Occipital lobe (tissue), 3 donors: ENCODE measurements at places on chromosomes 1 and 21. TPM values are rescaled to one million over a fixed set of nuclear protein-coding genes. Genes with fewer than 3 reads are reported as not detected.

The RIPPLY3 gene
- total RNA-seq = not detected

The C1orf141 gene
- not detected for total RNA-seq

GRCh38 chr21:28640326-28640725 is 352.4 kb downstream of the LTN1 start:
- DNase-seq = no peak

DNA sequence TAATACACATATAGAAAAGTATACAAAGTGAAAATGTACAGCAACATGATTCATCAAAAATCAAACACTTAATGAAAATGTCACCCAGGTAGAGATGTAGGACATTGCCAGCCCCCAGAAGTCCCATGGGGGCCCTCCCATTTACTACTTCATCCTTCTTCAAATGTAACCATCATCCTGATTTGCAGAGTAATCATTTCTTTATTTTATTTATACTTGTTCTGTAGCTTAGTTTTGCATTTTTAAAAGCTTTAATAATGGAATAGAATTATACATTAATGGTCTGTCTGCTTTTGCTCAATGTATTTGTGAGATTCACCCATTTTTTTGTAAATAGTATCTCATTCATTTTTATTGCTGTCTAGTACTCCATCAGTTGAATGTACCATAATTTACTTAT is 96.8 kb upstream of the CD55 start:
- no peak for DNase-seq

DNA sequence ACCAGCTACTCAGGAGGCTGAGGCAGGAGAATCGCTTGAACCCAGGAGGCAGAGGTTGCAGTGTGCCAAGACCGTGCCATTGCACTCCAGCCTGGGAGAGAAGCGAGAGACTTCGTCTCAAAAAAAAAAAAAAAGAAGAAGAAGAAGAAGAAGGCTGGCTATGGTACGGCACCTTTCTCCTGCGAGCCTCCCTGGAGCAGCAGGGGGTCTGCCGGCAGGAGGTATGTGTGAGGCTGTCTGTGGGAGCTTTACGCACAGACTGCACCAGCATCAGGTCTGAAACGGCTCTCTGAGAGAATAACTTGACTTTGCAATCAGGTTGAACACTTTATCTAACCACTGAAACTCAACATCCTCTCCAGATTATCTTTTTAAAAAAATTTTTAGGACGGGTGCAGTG is 44.9 kb downstream of the CLSTN1 start:
- DNase-seq = no peak
